ENCODE measurements at places on chromosomes 6 and 20.

GRCh38 chr20:18977441-18977840 lies 163.9 kb downstream of the SCP2D1 start:
- no peak for DNase-seq

- no peak for DNase-seq
Measured at GRCh38 chr6:105428342-105428957, 25.6 kb upstream of the PREP start.

- no peak for DNase-seq
Measured at GRCh38 chr6:80725156-80725930, 618.9 kb downstream of the BCKDHB start.

DNA sequence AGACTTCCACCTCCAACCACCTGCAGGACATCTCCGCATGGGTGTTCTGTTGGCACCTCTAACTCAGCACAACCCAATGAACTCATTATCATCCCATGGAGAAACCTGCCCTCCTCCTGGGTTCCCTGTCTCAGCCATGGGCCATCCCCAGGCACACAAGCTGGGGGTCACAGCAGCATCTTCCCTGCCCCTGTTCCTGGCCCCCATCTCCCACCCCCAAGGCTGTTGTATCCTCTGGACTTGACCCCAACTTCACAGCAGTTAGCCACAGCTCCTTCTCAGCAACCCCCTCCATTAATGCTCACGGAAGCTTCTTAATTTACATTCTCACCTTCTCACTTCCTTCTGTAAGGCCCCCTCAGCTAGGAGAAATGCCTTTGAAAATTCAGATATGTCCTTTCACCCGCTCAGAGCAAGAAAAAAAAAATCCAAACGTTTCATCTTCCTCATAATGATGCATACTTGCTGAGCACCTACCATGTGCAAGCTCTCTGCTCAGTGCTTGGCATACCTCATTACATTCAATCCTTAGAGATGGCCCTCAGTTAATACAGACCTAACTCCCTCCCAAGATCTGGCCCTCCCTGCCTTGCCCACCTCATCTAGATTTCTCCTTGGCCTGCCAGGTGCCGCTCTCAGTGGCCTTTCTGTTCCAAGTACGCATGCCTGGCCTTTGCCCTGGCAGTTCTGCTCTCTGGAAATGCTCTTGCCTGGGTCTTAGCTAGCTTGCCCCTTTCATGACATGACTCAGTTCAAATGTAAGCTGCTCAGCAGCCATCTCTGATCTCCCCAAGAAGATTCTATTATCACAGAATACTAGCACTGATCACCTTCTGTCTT lies 2.5 kb upstream of the NELFCD start:
- DNase-seq = no peak

GRCh38 chr20:17407550-17407949 lies 123.6 kb downstream of the BFSP1 start:
- DNase-seq = no peak

DNA sequence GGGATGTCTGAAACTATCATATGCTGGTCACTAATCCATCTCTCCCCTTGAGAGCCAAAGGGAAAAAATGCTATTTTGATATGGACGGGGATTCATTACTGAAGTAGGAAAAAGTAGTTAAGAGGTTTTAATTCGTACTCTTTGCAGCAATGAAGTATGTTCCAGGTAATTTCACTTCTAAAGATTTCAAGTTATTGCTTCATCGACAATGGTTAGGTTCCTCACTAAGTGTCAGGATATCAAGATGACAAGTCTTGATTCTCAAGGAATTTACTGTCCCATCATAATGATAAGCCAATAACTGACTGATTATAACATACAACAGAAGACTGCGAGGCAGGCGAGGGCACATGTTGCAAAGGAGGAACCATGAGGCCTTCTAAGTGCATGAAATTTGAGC lies 57.0 kb downstream of the GMDS start:
- DNase-seq = no peak

DNA sequence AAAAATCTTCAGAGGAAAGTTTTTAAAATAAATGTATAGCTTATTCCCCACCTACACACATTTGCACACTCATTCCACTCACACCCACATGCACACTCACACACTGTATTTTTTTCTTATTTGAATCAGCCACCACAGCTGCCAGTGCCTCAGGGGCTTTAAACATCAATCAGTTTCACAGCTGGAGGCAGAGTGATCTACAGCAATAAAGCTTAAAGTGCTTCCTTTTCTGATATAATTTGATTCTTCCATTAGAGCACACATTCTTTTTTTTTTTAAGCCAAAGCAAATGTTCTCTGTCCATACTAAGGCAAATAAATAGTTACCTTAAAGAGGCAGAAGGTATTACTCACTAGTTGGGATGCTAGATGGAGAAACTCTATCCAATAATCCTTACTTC lies 498.8 kb upstream of the POU3F2 start:
- DNase-seq = no peak

GRCh38 chr6:36851149-36851614 lies 11.9 kb upstream of the CPNE5 start:
- no peak for DNase-seq

- DNase-seq = no peak
Measured at GRCh38 chr20:57160985-57161384, 105.5 kb downstream of the BMP7 start.

DNA sequence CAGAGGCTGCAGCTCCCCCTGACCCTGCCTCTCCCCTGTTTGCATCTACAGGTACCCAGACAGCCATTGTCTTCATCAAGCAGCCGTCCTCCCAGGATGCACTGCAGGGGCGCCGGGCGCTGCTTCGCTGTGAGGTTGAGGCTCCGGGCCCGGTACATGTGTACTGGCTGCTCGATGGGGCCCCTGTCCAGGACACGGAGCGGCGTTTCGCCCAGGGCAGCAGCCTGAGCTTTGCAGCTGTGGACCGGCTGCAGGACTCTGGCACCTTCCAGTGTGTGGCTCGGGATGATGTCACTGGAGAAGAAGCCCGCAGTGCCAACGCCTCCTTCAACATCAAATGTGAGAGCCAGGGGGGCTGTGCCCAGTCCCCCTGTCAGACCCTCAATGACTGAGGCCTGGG lies 42.1 kb upstream of the SRF start:
- no peak for DNase-seq

DNA sequence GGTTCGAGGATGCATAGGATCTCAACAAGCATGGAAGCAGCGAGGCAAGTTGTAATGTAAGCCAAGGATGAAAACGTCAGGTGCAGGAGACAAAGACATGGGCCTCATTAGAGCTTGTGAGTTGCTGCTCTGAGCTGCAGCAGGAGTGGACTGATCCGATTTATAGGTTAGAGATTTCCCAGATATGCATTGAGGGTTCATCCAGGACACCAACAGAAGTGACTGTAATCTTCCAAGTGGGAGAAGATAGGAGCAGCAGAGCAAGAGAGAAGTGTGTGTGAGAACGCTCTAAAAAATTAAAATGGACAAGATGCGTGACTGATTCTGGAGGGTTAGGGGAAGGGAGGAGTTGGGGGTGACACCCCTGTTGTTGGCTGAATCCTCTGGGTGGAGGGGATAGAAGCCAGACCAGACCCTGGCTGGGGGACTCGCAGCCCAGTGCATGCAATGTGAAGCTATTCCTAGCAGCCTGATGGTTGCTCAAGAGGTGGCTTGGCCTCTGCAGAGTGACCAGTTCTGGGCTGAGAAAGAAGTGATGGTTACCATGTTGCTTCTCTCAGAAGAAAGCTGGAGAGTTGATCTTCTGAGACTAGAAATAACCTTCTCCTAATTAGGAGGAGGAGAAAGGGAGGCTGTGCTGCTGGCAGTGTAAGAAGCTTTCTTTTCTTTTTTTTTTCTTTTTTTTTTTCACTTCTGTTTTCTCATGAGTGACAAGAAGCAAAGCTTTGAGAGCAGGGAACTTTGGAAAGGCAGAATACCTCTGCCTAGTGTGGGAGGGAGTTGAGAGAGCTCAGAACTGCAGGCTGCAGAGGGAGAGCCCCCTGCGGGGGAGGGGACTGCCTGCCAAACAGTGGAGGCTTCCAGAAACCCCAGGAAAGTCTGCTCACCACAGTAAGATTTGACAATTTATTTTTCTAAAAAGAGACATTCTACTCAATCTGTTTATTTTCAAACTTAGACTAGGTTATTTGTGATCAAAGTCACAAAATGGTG lies 116.9 kb downstream of the SLX4IP start:
- no peak for DNase-seq

- DNase-seq = no peak
Measured at GRCh38 chr20:24423390-24424313, 45.8 kb upstream of the SYNDIG1 start.

DNA sequence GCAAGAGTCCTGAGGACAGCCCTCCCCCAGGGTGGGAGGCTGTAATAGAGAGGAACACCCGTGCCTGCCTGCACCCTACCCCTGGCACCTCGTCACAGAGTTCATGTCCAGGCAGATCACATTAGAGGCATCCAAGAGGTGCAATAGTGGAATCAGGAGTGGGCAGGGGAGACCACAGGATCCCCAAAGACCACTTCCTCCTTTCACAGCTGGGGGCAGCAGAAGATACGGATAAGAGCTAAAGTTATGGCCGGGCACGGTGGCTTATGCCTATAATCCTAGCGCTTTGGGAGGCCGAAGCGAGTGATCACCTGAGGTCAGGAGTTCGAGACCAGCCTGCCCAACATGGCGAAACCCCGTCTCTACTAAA lies 1.5 kb upstream of the CAPN11 start:
- DNase-seq = no peak

GRCh38 chr6:169169941-169170582 lies 83.6 kb downstream of the THBS2 start:
- DNase-seq = no peak

- no peak for DNase-seq
Measured at GRCh38 chr6:148514091-148514845, 171.6 kb downstream of the SASH1 start.

DNA sequence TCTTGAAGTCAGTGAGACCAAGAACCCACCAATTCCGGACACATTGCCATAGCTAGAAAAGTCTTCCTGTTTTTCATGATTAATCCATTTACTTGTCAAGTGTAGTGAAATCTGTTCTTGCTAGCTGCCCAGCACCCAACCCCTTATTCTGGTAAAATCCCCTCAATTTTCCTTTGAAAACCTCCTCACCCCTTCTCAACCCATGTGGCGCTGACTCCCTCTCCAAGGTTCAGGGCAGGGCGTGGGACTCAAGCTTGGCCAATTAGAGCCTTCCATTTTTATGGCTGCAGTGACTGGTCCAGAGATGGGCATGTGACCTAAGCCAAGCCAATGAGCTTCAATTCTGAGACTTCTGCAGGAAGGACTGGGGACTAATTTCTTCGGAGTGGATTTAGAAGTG lies 9.8 kb upstream of the ZBP1 start:
- DNase-seq = no peak

DNA sequence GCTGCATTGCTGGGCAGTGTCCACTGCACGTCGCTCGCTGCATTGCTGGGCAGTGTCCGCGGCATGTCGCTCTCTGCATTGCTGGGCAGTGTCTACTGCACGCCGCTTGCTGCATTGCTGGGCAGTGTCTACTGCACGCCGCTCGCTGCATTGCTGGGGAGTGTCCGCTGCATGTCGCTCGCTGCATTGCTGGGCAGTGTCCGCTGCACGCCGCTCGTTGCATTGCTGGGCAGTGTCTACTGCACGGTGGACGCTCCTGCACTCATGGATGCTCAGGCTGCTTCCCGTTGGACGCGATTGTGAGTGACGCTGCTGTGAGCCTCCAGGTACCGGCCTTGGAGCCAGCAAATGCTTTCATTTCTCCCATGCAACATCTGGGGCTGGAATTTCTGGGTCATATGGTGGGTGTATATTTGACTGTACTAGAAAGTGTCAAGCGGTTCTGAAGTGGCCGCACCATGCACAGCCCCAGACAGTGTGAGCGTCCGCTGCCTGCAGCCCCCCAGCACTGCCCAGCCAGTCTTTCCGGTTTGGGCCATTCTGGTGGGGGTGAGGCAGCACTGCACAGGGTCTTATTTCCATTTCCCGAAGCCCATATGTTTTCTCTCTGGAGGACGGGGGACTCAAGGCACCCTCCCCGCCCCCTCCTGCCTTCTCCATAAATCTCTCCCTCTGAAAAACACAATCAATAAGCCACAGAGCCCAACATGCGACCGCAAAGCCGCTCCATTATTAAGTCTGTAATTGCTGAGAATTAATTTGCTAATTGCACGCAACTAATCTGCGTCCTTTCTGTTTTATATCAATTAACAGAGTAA lies 97.4 kb downstream of the YTHDF1 start:
- no peak for DNase-seq

DNA sequence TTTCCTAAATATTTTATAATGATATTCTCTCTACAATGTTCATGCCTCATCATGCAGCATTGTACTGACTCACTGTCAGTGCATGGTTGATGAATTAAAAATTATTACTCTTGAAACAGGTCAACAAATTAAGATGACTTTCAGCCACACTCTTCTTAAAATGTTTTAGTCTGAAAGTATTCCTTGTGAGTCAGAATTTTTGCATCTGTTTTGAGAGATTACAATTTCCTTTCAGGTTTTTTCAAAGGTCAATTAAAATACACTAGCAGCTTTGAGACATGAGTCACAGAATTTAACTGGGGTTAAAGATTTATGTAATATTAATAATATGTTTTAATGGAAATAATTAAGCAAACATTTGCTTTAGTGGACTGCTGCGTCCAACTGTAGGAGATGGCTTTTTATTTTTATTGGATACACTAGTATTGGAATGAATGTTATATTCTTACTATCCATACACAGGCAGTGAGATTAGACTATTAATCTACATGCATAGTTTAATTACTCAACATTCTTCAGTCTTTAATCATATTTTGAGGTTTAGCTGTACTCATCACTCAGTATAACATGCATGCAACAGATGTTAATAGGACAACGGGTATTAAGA lies 9.7 kb downstream of the COL12A1 start:
- DNase-seq = no peak

DNA sequence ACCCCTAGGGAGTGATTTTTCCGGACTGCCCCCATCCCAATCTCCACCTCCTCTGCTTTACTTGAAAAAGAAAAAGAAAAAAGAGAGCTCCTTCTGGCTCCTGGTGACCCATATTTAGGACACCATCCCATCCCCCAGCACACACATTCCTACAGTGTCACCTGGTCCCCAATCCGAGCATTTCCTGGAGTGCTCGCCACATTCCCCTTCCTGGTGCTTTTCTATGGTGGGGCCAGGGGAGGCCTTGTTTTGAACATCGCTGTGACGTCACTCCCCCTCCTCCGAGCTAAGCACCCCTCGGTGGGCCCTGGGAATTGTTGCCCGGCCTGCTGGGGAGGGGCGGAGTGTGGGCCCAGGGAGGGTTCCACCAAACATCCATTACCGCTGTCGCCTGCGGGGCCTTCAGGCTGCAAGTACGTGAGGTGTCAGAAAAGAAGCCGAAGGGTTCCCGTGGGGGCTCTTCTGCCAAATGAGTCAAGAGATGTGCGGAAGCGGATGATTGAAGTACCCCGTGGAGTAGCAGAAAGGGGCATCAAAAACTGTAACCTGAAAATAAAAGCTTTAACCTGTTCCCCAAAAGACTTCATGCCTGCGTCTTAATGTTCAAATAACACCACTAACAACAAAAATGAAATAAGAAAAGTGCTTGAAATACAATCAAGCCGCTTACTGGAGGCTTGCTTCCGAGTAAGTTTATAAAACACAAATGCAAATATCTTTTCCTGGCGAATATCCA lies 2.8 kb upstream of the FOXC1 start:
- no peak for DNase-seq

- no peak for DNase-seq
Measured at GRCh38 chr20:10297684-10298240, 79.1 kb downstream of the SNAP25 start.

- DNase-seq = no peak
Measured at GRCh38 chr20:42366626-42367025, 748.4 kb upstream of the CHD6 start.
